Stimulated activated CD8-positive, alpha-beta memory T cell treated with anti-CD3 and anti-CD28 coated beads, Interleukin-2, amount 100 ng/mL, for 1 hour (primary cell): ENCODE measurements at places on chromosomes 11 and 22.

- DNase-seq, result no peak
Measured at GRCh38 chr22:16854631-16855030, 29.4 kb upstream of the XKR3 start.

GRCh38 chr11:92707173-92707619 is 262.3 kb upstream of the MTNR1B start:
- DNase-seq, result no peak

- DNase-seq, result no peak
Measured at GRCh38 chr11:19512618-19513017, 200.0 kb upstream of the NAV2 start.

GRCh38 chr11:68983801-68984200 is 3.0 kb upstream of the MRGPRD start:
- DNase-seq, result no peak

GRCh38 chr11:121425828-121426227 is 26.3 kb upstream of the SORL1 start:
- DNase-seq, result no peak

GRCh38 chr11:119572481-119573424 is 149.8 kb upstream of the THY1 start:
- DNase-seq, result no peak
